ENCODE measurements at places on chromosomes 1 and 21.

DNA sequence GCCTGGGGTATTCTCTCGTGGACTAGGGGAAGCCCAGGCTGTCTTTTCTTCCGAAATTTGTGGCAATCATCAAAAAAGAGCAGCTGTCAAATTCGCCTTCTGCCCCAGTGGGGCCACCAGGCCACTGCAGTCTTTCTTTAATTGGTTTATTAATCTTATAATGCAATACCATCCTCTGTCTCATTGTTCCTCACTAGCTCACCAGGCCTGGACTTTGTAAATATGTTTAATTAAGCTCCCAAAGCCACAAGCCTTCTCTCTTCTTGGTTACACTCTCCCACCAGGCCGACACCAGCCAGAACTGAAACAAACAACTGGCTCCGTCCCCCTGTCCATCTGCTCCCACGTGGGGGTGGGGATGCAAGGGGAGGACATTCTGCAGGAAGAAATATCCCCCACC is 22.0 kb upstream of the CAMK1G start:
- no peak for DNase-seq

GRCh38 chr1:15936025-15936424 is 39.9 kb downstream of the ZBTB17 start:
- DNase-seq: no peak

GRCh38 chr1:180811886-180812285 is 100.8 kb upstream of the KIAA1614 start:
- no peak for DNase-seq

DNA sequence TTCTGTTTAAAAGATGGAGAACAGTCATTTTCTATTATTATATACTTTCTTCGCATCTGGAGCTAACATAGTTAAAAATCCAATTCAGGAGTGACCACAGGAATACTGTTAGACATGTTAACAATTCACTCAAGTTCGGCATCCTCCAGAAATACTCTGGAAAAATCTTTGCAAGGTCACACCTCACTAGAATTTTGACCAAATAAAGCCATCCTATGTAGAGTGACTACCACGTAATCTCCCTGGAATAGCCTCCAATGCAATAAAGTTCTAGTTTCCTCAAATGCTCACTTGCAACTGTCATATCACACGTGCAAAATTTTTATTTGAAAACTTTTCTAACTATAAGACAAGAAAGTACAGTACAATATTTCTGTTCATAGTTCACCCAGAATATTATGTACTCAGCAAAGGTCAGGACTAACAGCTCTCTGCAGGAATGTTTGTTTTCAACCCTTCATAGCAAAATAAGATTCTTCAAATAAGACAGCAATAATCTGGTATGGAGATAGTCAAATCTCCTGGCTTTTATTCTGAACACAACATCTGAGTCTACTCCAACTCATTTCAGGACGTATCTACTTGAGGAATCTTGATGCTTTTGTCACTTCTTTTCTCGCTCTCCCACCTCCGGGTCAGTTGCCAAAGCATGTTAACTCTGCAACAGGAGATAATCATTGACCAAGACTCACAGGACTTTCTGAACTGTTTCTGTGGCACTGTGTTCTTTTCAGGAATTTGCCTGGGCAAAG is 82.6 kb downstream of the GDAP2 start:
- DNase-seq: no peak

- no peak for DNase-seq
Measured at GRCh38 chr21:34094949-34095348, 21.6 kb downstream of the MRPS6 start.

DNA sequence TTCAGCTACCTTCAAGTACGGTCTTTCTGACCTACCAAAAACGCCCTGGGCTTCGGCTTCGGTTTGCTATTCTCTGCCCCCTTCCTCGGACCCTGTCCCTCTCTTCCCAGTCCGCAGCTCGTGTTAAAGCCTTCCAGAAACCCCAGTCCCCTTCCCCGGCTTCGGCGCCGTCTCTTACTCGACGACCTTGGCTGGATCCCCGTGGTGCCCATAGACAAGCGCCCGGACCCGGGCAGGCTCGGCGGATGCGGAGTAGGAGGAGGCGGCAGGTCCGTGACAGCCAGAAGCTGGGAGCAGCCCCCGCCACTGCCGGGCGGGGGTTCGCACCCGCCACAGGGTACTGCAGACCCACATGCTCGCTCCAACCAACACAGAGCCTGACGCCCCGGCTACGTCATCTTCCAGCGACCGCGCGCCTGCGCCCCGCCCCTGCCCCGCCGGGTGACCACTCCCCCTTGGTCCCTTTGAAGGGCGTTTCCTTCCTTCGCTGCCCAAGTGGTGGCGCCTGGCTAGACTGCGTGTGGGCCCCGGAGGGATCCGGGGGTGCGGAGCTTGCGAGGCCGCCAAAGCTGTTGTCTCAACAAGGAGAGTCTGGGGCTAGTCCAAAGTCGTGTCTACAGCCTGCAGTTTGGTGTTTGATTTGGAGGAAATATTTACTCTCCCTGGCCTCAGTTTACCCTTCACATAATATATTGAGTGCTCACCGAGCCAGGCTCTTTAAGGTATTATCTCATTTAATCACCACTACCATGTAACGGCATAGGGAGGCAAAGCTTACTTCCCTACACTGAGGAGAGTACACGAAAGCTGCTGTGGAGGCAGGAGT is at the start of gene MECR:
TSS of gene MECR (minus strand) at position 382 of the 826 bp plus-strand sequence. CDS start at position 354, 28 bp downstream.
- peak; percentile 68 for DNase-seq

- no peak for DNase-seq
Measured at GRCh38 chr1:185398599-185398998, 81.6 kb upstream of the IVNS1ABP start.

GRCh38 chr1:89971600-89971999 is 23.3 kb upstream of the ZNF326 start:
- DNase-seq: no peak

GRCh38 chr1:19251305-19252196 is at the start of the genes EMC1 and MRTO4:
Gene EMC1, minus strand, starts transcription at chr1:19251524. Its CDS starts 15 bp downstream, at chr1:19251509.
Gene MRTO4, plus strand, starts transcription at chr1:19251805. Its CDS starts 31 bp downstream, at chr1:19251836.
- DNase-seq: peak; percentile 58

DNA sequence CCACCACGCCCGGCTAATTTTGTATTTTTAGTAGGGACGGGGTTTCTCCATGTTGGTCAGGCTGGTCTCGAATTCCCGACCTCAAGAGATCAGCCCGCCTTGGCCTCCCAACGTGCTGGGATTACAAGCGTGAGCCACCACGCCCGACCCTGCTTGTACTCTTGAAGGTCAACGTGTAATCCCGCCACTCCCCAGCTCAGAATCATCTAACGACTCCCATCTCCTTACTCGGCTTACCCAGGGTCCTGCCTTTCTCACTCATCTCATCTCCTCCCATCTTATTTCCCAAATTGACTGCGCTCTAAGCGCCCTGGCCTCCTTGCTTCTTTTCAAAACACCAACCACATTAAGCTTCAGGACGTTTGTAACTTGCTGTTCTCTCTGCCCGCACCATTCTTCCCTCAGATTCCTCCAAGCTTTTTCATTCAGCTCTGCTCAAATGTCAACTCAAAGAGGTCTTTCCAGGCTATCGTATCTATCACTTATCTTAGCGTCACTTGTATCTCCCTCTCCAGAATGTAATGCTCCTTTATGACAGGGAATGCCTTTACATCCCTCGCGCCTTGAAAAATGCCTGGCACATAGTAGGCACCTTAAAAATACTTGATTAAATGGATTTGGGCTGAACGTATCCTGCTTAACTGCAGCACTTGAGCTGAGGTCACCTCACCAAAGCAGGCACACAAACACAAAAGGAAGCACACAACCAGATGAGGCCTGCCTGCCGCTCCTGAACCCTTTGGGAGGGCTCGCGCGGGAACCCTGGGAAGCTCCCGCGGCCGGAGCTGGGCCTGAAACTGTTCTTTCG is 1.4 kb upstream of the USP1 start:
- DNase-seq: no peak

DNA sequence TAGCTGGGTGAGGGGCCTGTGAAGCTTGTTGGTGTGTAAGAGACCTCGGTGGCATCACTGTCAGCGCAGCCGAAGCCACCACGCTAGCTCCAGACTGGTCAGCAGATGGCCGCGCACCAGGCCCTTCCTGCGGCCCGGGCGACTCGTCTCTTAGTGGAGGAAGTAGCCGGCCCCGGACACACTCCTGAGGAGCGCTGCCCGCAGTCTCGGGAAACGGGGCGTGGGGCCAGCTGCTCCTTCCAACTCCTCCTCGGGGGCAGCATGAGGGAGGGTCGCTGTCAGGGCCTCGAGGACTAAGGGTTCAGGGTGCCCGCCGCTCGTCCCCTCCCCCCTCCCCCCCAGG is 20.4 kb downstream of the H3-3A start:
- DNase-seq: no peak

DNA sequence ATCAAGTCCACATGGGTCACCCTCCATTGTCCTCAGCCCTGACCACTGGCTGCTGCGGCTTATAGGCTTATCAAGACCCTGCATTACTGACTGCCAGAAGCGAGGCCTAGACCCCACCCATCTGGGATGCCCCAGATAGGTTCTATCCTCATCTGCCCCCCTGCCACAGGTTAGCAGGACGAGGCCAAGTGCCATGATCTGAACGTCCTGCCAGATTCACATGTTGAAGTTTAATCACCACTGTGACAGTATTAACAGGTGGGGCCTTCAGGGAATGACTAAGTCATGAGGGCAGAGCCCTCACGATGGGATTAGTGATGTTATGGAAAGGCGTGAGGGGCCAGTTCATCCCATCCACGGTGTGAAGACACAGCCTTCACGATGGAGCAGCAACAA is 6.2 kb upstream of the CPLANE2 start:
- no peak for DNase-seq

GRCh38 chr1:220748089-220748934 is at the start of gene MTARC2:
Gene MTARC2, plus strand, starts transcription at chr1:220748322. Its CDS starts 210 bp downstream, at chr1:220748532.
- no peak for DNase-seq

GRCh38 chr21:45409466-45410150 is 4.6 kb downstream of the COL18A1 start:
- no peak for DNase-seq

GRCh38 chr1:112358798-112359408 is 37.1 kb upstream of the CTTNBP2NL start:
- DNase-seq: no peak

DNA sequence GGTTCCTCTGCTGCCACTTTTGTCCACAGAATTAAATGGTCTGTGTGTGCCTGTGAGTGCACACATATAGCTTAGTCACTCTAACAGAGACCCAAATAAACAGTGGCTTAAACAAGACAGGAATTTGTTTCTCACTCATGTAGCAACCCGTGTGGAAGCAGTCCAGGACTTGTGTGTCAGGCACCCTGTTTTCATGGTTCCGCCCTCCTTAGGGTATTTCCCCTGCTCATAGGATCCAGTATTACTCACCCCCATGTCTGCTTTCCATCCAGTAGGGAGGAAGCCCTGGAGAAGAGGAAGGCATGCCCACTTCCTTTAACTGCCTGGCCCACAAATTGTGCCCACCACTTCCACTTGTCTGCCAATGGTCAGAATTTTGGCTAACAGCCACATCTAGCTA is 41.3 kb upstream of the TACSTD2 start:
- peak; percentile 84 for DNase-seq

GRCh38 chr1:95948023-95948422 is 714.0 kb downstream of the RWDD3 start:
- no peak for DNase-seq

- no peak for DNase-seq
Measured at GRCh38 chr21:32403201-32403777, 9.2 kb upstream of the EVA1C start.

- DNase-seq: no peak
Measured at GRCh38 chr1:10881046-10881445, 84.6 kb upstream of the CASZ1 start.

- no peak for DNase-seq
Measured at GRCh38 chr1:78829644-78830043, 176.9 kb downstream of the ADGRL4 start.

DNA sequence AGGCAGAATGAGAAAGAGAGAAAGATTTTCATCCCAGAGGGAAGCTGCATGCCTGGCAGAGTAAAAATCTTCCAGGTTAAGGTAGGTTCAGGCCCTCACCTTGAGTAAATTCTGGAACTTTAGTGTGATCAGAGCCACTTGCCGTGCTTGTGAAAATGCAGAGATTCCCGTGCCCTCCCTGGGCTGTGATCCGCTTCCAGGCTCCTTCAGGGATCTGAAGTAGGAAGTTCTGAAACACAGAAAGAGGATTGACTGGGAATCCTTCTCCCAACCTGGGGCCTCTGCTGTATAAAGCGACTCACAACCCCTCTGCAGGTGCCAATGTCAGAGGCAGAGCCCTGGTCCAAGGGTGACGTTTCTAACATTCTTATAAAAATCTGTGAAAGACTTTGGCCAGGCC is 26.6 kb downstream of the NUAK2 start:
- DNase-seq: no peak

DNA sequence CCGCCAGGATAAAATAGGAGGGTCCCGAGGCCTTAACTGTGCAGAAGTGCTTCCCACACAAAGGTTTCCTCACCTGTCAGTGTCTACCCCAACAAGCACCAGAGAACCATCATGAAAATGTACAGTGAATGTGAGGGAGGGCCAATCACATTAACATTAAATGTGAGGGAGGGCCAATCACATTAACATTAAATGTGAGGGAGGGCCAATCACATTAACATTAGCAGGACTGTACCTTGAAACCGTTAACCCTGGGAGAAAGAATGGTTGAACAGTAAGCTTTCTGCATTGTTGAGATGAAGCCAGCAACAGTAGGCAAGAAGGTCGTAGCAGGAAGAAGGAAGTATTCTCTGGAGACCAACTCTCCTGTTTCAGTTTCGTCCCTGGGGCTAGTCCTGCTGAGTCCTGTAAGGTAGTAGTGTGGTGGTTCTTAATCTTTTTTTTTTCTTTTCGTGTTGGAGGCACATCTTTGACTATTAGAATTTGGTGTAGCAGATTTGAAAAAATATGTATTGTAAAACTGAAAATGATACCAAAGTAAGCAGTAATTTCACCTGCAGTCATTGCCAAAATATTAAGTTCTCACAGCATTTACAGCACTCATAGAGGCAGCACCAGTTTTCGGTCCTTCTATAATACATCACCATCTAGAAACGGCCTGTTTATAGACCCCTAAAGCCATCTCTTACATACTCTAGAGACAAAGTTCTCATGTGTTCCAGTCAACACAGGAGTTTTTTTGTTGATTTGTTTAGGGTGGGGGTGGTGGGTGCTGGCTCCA is 98.6 kb upstream of the PPP2R5A start:
- no peak for DNase-seq

- no peak for DNase-seq
Measured at GRCh38 chr21:45618287-45618686, 25.2 kb upstream of the PCBP3 start.

GRCh38 chr1:147777694-147778093 is 17.3 kb upstream of the GJA5 start:
- DNase-seq: no peak

DNA sequence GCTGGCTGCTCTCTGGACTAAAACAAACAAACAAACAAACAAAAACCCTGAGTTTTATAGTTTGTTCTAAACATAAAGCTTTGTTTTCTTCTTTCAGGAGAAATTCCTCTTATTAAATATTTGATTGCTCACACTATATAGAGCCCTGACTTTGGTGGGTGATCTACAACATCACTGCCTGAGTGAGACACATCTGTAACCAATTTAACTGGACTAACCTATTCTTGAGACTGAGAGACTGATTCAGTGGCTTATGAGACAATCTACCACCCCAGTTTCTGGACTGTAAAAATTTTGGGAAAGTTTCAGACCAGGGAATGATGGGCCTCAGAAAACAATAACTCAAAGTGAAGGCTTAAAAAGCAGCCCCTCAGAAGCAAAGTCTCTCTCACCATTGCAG is 537.0 kb downstream of the NEGR1 start:
- DNase-seq: no peak

- DNase-seq: no peak
Measured at GRCh38 chr21:33899199-33899598, 16.4 kb downstream of the ATP5PO start.
